ENCODE measurements at places on chromosomes 7 and 10.

DNA sequence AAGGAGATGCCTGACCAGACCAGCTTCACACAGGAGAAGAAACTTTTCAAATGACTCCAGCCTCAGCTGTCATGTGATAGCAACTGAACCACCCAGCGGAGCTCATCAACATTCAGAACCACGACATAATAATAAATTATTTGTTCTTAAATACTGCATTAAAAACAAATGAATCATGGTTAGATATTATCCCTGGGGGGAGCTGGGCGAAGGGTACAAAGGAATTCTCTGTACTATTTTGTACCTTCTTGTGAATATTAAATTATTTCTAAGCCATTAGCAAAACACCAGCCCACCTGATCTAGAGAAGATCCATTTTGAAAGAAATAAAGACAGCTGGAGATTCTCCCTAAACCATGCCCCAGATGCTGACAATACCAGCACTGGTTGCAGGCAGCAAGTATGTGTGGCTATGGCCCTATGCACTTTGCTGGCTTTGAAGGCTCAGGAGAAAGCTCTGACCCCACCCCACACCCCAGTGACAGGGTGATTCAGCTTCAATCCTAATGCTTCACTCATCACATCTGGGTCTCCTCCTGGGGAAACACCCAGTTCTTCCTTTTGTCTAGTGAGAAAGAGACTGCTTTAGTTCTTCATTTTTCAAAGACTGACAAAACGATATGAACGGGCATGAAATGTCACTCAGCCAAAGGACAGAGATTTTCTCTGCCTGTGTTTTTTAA lies 45.5 kb upstream of the NKX2-3 start:
- DNase-seq: no peak

DNA sequence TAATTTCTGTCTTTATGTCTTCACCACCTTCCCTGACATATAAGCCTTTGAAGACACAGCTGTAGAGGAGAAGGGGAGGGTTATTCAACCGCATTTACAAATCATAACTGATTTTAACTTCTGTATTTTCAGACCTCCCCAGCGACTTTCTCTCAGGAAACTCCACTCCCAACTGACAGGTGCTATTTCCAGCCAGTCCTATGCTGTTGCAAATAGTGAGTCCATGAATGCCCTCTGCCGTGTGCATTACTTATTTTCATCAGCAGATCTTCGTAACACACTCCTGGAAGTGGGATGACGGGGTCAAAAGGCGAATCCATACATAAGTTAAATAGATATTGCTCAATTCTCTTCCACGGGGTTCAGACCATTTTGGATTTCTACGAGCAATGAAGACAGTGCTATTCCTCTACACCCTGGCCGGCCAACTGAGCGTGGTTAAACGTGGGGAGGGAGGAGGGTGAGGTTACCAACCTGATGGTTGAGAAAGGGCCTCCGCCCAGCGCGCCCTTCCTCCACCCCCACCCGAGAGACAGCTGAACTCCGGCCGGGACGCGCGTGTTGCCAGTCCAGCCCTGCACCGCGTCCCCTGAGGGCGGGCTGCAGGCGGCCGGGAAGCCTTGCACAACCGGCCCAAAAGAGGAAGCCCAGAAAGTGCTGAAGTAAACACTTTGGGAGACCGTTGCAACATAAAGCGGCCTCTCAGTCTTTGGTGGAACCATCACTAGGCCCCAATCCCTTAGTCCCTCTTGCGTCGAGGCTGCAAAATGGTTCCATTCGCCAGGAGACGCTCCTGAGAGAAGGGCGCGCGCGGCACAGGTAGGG lies at the start of gene APBB1IP:
Gene APBB1IP, plus strand, starts transcription at position 705 of the 825 bp plus-strand sequence. CDS start 53,986 bp downstream, outside the sequence.
- DNase-seq: peak; percentile 62

GRCh38 chr10:80537086-80537735 lies 491 bp upstream of the SH2D4B start:
- peak; percentile 56 for DNase-seq

GRCh38 chr10:45227456-45227855 lies 88.0 kb downstream of the OR13A1 start:
- no peak for DNase-seq

GRCh38 chr10:110456046-110456445 lies 41.7 kb upstream of the DUSP5 start:
- DNase-seq: peak; percentile 30

DNA sequence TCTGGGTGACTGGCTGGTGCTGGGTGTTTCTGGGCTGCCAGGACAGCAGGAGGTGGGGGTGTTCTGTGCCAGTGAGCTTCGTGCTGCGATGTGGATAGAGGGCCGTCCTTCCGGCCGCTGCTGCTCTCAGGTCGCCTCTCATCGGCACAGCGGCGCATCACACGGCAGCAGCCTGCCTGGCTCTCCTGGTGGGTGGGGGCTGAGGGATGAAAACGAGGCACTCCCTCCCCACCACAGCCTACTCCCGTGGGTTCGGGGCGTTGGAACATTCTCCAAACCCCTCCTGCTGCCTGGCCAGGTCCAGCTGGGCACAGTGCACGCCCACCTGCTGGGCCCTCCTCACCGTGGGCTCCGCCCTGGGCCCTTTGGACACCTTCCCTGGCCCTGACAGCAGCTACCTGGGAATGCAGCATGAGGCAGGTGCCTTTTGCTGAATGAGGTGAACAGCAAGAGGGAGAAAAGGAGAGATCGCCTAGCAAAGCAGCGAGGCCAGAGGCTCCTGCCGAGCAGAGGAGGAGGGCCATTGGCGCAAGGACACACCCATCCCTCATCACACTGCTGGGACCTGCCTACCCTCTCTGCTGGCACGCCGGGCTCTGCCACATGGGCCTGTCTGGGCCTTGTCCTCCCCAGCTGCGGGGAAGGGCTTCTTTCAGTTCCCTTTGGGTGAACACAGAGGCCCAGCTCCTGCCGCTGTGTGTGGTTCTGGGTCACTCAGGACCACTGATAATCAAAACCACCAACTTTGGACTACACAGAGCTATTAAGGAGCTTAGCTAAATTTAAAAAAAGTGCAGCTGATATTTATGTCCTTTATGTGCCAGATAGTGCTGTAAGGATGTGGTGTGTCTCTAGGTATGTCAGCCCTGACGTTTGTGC lies 33.4 kb downstream of the INPP5A start:
- peak; percentile 49 for DNase-seq

DNA sequence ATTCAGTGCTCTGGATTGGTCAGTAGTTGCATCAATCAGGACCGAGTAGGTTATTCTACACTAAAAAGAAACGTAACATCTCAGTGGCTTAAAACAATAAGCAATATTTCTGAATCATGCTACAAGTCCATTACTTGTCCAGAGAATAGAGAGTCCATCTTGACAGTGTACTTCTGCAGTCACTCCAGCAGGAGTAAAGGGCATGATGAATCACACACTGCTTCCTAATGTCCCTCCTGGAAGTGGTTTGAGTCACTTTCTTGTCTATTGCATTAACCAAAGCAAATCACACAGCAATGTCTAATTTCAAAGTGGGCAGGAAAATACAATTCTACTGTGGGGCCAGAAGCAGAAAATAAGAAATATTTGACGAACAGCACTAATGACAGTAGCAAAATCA lies 124.8 kb downstream of the TSPAN12 start:
- DNase-seq: peak; percentile 57

GRCh38 chr7:131937868-131938267 lies 381.4 kb upstream of the PODXL start:
- DNase-seq: no peak

GRCh38 chr7:18656362-18656761 lies 160.8 kb downstream of the HDAC9 start:
- DNase-seq: no peak

- peak; percentile 82 for DNase-seq
Measured at GRCh38 chr7:4612939-4613841, 68.9 kb upstream of the FOXK1 start.

- peak; percentile 68 for DNase-seq
Measured at GRCh38 chr7:47454069-47454973, 127.6 kb downstream of the TNS3 start.

- DNase-seq: no peak
Measured at GRCh38 chr10:89458784-89459183, 44.4 kb downstream of the IFIT5 start.

- peak; percentile 42 for DNase-seq
Measured at GRCh38 chr7:4069268-4070095, 612.6 kb upstream of the FOXK1 start.

DNA sequence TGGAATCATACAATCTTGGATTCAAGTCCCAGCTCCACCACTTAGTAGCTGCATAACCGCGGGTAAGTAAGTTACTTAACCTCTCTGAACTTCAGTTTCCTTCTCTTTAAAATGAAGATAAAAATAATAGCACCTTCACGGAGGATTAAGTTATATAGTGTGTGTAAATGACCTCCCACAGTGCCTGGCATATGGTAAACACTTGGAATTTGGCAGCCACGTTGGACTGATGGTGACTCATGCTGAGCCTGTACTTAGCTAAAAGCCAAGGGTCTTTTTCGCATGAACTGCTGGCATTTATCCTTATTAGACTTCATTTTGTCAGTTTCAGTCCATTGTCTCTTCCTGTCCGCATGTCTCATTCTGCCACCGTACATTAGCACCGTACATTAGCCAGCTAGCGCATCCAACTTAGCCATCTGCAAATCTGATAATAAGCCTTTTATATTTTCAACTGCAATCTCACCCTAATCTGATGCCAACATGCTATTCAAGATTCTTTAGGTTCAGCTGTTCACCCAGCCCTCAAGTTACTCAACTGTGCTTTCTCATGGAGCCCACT lies 11.2 kb downstream of the SLC13A4 start:
- DNase-seq: no peak

- DNase-seq: peak; percentile 75
Measured at GRCh38 chr7:46886669-46887374, 695.1 kb downstream of the TNS3 start.

- DNase-seq: no peak
Measured at GRCh38 chr7:48637382-48637781, 287.0 kb upstream of the CDC14C start.

DNA sequence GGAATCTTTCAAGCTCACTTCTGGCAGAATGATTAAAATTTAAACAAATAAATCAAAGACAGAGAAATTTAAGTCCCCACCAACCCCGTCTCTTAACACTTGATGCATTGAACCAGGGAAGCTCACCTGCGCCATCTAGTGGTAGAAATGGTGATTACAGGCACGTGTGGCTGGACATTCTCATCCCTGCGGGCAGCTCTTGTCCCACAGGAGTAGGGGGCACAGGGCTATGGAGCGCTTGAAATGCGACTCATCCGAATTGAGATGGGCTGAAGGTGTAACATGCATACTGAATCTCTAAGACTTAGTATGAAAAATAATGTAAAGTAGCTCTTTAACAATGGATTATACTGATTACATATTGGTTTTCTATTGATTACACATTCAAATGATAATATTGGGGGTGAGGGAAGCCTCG lies 24.8 kb upstream of the SLIT1 start:
- peak; percentile 78 for DNase-seq

DNA sequence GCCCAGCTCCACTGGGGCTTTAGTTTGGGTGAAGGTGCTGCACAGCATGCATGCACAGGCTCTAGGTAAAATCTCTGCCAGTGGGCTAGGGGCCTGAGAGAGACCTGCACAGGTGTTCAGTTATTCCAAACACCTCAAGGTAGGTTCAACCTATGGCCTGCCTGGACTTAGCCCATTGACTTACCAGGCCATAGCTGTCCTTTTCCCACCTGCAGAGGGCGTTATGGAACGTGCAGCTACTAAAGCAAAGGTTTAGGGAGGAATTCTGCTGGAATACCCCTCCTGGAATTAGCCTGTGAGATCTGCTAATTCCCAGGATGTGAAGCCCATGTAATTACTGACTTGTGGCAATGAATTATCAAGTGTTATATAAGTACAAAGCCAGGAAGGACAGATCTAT lies 3.6 kb downstream of the VWC2 start:
- DNase-seq: peak; percentile 81

DNA sequence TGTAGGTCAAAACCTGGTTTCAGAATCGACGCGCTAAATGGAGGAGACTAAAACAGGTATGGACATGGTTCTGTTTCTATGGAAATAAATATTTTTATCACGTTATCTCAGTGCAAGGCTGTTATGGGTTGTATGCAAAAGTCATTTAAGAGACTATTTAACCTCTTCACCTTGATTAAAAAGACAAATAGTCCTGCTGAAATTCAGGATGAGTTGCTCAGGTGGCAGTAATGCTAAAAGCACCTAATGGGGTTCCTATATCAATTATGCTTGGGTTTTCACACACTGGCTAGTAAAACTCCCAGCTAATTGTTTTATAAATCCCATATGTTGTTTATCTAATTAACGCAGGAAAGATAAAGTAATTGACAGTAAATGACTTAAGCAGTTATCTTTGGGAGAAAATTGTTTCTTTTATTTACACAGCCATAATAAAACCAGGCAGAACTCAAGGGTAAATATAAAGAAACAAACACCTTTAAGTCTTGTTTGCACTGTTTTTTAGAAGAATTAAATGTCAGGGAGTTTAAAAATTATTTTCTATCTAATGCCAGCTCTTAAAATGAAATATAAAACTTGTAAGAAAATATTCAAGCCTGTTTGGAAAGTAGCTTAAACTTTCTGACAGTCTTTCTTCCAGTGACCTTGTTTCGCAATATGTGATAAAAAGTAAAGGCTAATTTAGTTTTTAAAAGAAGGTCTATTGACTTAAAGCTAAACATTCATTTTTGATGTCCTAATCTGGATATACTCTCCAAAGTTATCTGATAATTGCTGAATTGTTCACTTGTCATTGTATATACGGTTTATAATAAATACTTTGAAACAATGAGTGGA lies 3.2 kb downstream of the HHEX start:
- DNase-seq: no peak

DNA sequence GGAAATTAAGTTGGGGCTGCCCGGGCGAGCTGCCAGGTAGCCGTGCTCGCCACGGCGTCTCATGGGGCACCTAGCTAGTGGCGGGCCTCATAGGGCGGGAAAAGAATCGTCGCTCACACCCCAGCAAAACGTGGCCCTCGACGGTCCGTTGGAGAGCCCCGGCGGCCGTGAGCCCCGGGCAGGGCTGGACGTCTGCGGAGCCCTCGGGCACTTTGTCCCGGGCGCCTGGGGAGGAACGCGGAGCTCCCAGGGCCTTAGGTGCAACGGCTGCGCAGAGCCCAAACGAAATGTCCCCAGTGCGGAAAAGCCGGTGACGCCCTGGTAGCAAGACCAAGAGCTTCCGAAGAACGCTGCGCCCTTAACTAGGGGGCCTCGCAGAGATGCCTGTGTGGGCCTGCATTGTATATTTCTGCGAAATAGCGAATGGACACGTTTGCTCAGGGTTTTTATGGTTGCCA lies 866 bp upstream of the SFMBT2 start:
- DNase-seq: no peak

- DNase-seq: no peak
Measured at GRCh38 chr10:60427709-60428386, 38.2 kb upstream of the ANK3 start.

GRCh38 chr10:84005403-84005802 lies 133.9 kb upstream of the GHITM start:
- no peak for DNase-seq

- DNase-seq: peak; percentile 84
Measured at GRCh38 chr10:111128331-111129180, 51.7 kb downstream of the ADRA2A start.

DNA sequence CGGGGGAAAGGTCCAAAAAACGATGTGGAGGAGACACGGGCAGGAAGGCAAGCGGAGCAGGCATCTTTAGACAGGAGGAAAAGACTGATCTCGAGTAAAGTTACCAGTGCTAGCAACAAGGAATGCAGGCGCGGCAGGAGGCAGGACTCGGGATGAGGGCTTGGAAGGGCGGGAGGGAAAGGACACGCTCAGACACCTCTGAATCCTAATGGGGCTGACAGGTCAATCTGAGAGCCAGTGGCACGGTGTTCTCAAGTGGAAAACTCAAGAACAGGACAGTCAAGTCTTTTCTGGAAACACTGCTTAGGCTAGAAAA lies 155.3 kb upstream of the COBL start:
- DNase-seq: peak; percentile 62

- DNase-seq: peak; percentile 64
Measured at GRCh38 chr10:108582387-108582786, 1340.9 kb downstream of the XPNPEP1 start.

- DNase-seq: no peak
Measured at GRCh38 chr10:79322616-79323543, 24.4 kb upstream of the PPIF start.
